ENCODE measurements at places on chromosomes 7 and 10.

DNA sequence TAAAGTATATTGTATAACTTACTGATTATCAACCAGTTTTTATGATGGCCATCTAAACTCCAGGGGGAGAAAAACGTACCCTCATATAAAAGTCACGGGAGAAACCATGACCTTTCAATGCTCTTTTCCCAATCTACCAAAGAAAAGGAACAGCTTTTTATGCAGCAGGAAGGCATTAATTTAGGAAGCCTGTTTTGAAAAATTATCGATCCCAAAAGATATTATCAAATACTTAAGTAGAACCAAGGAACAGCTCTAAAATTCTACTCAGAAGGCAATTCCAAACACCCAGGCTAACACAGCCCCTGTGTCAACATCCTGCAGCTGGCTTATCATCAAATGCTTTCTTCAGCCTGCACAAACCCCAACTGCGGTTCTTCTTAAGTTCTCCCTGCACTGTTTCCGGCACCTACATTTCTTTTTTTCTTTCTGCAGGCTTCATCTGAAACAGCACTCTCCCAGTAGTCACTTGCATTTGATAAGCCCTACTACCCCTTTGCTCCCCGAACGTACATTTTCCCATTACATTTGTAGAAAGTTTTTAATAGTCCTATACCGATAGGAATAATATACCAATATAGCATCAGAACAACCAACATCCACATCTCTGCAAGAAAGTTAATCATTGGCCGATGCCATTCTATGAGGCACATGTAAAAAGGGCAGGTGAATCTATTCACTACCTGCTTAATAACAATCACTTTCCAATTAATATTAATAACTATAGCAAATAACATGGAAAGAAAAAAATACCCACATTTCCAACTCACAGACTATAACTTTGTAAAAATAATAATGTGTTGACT is 47.9 kb downstream of the PIP4K2A start:
- DNase-seq: no peak

DNA sequence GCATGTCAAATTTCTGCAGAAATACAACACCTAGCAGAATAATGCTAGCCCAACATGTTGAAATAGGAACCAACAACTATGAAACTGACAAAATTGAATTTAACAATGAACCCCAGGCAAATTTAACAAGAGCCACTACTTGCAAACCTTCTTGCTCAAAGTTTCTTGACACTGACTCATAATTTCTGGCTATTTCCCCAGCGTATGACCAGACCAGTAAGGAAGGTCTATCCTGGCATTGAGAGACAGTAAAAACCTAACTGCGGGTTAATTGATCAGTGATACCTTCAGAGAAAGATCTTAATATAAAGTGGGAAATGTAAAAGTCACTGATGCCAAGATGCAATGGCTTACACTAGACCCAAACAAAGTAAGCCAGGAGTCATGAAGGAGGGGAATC is 510.1 kb downstream of the ARL4A start:
- DNase-seq: no peak

GRCh38 chr10:3220853-3221252 is 48.3 kb upstream of the PITRM1 start:
- no peak for DNase-seq

- DNase-seq: no peak
Observed at GRCh38 chr10:70695241-70696030, 23.1 kb downstream of the ADAMTS14 start.

GRCh38 chr10:33406596-33406995 is 72.1 kb upstream of the NRP1 start:
- no peak for DNase-seq

- DNase-seq: no peak
Observed at GRCh38 chr7:98209166-98209920, 1.9 kb upstream of the BHLHA15 start.

GRCh38 chr10:23368816-23369640 is 24.4 kb upstream of the C10orf67 start:
- no peak for DNase-seq

GRCh38 chr10:72174297-72174662 is 41.5 kb upstream of the ANAPC16 start:
- no peak for DNase-seq

- no peak for DNase-seq
Observed at GRCh38 chr7:158587162-158588084, at the start of gene PTPRN2. Gene PTPRN2, minus strand, starts transcription at chr7:158587823.

GRCh38 chr10:83724471-83725241 is 414.7 kb upstream of the GHITM start:
- no peak for DNase-seq

- DNase-seq: no peak
Observed at GRCh38 chr7:33901847-33902246, 3.5 kb upstream of the BMPER start.

GRCh38 chr10:128178302-128178958 is 52.2 kb upstream of the MKI67 start:
- DNase-seq: peak; percentile 41

- DNase-seq: no peak
Observed at GRCh38 chr7:35729061-35729783, 34.3 kb upstream of the HERPUD2 start.

Data from HCT116 (cell line).